HFFc6 (cell line): ENCODE measurements at places on chromosomes 4 and X. TPM values are rescaled to one million over a fixed set of nuclear protein-coding genes. Genes with fewer than 3 reads are reported as not detected.

The ARSJ gene
- 33.9 and 36.3 TPM in 2 replicates for total RNA-seq

The FGF2 gene
- total RNA-seq: 370 and 444 TPM in 2 replicates

The SASH3 gene
- not detected in 2 replicates for total RNA-seq

The SSX3 gene
- total RNA-seq: not detected in 3 replicates

The IL15 gene
- total RNA-seq: 2.1 to 3.3 TPM (median 2.9 TPM) in 3 replicates

The MCF2 gene
- total RNA-seq: not detected in 3 replicates

The STAP1 gene
- not detected in 3 replicates for total RNA-seq

The GBA3 gene
- total RNA-seq: not detected in 3 replicates

The UFSP2 gene
- 25.3 to 35.6 TPM (median 30.2 TPM) in 3 replicates for total RNA-seq

The HDX gene
- 1.6 to 2.5 TPM (median 2.0 TPM) in 3 replicates for total RNA-seq

The AFM gene
- not detected in 3 replicates for total RNA-seq

The CLNK gene
- total RNA-seq: not detected in 3 replicates

The MYOZ2 gene
- 0.28 and 0.83 TPM in 2 replicates for total RNA-seq

The SERPINA7 gene
- not detected in 3 replicates for total RNA-seq

The CCNA2 gene
- 28.5 to 76.9 TPM (median 58.9 TPM) in 3 replicates for total RNA-seq

The FRMD7 gene
- not detected in 3 replicates for total RNA-seq

The HERC5 gene
- not detected in 3 replicates for total RNA-seq

The ARHGAP36 gene
- total RNA-seq: not detected in 3 replicates

The TEX13C gene
- total RNA-seq: not detected in 3 replicates

The LANCL3 gene
- total RNA-seq: not detected in 3 replicates

The C4orf51 gene
- not detected in 3 replicates for total RNA-seq

The KIAA1210 gene
- not detected in 3 replicates for total RNA-seq

The ANXA3 gene
- total RNA-seq: 1.5 to 2.8 TPM (median 1.8 TPM) in 3 replicates

The EGFL6 gene
- not detected in 3 replicates for total RNA-seq

The AFP gene
- 1.4 to 2.9 TPM (median 1.6 TPM) in 3 replicates for total RNA-seq

The PAGE3 gene
- not detected in 3 replicates for total RNA-seq

The PHEX gene
- total RNA-seq: 0.08 to 0.09 TPM (median 0.08 TPM) in 3 replicates

The LIAS gene
- total RNA-seq: 7.3 to 9.4 TPM (median 9.1 TPM) in 3 replicates

The UCP1 gene
- total RNA-seq: not detected in 3 replicates

The CCDC158 gene
- not detected in 3 replicates for total RNA-seq

The GPAT3 gene
- 0.91 to 1.00 TPM (median 0.93 TPM) in 3 replicates for total RNA-seq
